ENCODE measurements at places on chromosomes 3 and 15. TPM values are rescaled to one million over a fixed set of nuclear protein-coding genes. Genes with fewer than 3 reads are reported as not detected.

The TBC1D2B gene
- total RNA-seq, result 12.9 TPM

The GOLGA6L4 gene
- total RNA-seq, result 0.59 TPM

The SLC28A2 gene
- not detected for total RNA-seq

The CRYGS gene
- total RNA-seq, result 0.34 TPM

Measured in bronchus fibroblast of lung (primary cell).